HTR-8/SVneo (cell line): ENCODE measurements at places on chromosomes 5 and 9.
A peak's percentile ranks its signal among the peaks of the same experiment; 100 is the strongest.

- DNase-seq: no peak
Measured at GRCh38 chr9:128898382-128898781, 16.4 kb downstream of the LRRC8A start.

DNA sequence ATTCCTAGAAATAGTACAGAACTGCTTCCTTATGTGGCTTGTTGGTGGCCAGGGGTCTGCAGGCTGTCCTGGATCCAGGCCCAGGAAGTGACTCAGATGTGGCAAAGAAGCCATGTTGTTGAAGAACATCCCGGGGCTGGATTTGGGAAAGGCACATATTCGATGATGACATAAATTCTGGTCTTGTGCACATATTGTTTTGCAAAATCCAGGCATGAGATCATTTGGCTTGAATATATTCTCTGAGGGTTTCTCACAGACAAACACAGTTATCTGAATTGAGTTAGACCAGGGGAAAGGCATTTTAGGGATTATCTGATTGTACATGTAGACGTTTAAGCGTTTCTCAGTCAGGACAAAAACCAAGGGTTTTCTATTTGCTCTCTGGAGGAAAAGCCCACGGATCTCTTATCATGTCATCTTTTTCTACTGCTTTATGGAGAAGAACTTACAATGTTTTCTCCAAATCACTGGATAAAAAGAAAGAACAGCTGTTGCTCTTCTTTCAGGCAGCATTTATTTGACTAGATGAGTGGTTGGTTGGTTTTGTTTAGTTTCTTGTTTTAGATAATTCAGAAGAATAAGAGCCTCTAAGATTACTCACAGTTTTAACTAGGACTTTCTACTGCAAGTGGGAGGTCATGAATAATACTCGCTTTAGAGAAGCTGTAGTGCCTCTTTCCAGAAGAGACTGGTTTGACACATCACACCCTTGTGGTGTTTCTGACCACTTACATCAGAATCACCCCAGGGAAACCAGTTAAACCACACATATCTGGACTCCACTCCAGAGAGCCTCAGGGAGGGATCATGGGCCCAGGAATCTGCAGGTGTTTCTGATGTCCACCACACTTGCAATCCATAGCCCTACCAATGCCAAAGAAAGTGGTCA, 29.5 kb upstream of the LHFPL2 start:
- DNase-seq: peak; percentile 28

DNA sequence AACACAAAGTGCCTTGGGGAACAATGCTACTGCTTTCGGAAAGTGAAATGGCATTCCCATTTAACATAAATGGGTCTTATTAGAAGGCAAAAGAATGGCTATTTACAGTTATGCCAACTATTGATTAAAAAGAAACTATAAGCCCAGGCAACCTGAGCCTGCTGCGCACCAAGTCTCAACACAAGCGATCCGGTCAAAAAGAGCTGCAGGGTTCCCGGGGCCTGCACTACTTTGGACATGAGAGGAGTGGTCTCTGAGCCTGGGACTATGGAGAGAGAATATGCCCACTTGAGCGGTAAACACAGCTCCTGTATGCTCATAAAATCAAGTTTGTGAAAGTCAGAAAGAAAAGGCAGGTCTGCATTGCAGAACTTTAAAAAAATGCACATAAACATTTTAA, 660.7 kb downstream of the EFNA5 start:
- DNase-seq: no peak

- no peak for DNase-seq
Measured at GRCh38 chr9:106535439-106535838, 327.5 kb upstream of the ZNF462 start.

DNA sequence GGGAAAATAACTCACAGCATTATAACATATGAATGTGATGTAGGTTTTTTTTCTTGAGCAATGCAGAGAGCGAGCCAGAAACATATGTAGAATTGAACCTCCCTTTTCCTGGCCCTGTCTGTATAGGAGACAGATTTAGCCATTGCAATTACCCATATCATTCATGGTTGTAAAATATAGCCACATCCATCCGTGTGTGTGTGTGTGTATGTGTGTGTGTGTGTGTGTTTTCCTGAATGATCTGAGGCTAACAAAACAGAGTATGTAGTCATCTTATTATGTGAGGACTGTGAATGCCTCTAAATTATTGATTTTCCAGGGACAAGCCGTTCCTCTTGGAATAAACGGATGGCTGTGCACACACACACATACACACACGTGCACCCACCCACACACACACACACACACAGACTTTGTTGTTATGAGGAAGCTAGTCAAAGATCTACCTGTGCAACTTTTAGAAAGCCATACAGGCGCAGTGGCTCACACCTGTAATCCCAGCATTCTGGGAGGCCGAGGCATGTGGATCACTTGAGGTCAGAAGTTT, 11.7 kb upstream of the DENND1A start:
- DNase-seq: no peak

DNA sequence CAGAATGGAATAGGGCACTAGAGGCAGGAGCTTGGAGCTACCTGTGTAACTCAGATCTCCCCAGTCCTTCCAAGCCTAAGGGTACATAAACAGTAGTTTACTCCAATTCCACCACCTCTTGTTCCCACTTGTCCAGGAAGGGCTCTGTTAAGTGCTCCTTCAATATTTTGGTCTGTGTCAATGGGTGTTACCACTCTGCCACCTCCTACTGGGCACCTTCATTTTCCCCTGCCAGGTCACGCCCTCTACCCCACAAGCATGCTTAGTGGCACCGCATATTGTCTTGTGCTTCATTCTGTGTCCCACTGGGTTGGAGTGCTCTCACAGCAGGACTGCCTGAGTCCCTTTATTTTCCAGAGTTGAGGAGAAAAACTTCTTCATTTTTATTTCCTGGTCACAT, 459.8 kb downstream of the ARHGEF28 start:
- no peak for DNase-seq

DNA sequence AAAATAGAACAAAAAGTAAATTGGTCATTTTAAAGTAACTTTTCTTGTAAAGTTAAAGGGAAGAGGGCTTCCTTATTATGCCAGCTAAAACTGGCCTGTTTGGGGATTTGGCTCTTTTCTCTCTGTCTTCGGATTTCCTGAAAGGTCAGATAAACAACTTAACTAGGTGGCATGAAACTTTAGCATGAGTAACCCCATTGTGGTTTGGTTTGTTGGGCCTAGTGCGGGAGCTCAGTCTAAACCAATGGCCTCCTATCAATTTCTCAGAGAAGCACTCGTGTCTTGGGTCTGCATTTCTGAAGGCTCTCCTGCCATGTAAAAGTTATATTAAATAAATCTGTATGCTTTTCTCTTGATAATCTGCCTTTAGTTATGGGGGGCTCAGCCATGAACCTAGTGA, 48.5 kb upstream of the ANKH start:
- DNase-seq: no peak

DNA sequence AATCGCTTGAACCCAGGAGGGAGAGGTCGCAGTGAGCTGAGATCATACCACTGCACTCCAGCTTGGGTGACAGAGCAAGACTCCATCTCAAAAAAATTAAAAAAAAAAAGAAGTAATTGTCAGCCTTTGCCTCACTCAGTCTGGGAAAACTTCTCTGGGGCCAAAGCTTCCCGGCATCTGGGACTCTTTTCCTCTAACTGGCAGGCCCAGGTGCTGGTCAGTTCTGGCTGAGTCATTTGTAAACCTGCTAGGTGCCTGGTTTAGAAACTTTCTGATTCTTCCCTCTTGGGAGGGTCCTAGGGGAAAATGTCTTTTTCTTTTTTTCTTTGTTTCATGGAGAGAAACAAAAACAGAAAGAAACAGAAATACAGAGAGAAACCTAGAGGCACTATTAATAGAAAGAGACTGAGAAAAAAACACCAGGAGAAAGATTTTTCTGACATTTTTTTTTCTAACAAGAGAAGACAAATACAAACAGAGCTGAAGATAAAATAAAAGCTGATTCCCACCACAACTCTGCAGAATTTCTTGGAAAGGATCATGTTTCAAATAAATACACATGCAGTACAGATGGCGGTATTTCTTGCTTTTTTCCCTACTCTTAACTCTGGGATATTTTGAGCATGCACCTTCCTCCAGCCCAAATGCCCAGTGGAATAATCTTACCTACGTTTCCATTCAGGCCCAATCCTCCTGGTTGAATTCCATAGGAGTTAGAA, 22.1 kb upstream of the UBAP2 start:
- DNase-seq: no peak

- DNase-seq: no peak
Measured at GRCh38 chr5:120621339-120621738, 157.2 kb downstream of the PRR16 start.

GRCh38 chr5:156354571-156354970, 27.6 kb downstream of the SGCD start:
- no peak for DNase-seq

- DNase-seq: no peak
Measured at GRCh38 chr9:31702957-31703356, 681.5 kb upstream of the ACO1 start.

- DNase-seq: peak; percentile 68
Measured at GRCh38 chr5:149959406-149960236, 937 bp upstream of the SLC26A2 start.

DNA sequence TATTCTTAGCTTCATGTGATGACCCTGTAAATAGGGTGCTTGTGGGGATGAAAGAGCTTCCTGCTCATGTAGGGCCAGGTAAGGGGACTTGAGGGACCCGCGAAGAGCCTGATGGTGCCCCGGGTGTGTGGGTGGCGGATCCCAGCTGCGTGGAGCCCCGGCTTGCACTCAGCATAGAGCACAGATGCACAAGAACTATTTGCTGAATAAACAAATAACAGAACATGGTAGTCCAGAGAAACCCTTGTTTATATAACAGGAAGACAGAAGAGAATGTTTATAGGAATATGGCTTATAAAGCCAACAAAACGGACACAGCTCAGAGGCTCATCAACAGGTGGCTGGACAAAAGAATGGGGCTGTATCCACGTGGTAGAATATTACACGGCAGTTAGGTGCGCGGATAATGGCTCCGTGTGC, 106.9 kb upstream of the COL5A1 start:
- no peak for DNase-seq

DNA sequence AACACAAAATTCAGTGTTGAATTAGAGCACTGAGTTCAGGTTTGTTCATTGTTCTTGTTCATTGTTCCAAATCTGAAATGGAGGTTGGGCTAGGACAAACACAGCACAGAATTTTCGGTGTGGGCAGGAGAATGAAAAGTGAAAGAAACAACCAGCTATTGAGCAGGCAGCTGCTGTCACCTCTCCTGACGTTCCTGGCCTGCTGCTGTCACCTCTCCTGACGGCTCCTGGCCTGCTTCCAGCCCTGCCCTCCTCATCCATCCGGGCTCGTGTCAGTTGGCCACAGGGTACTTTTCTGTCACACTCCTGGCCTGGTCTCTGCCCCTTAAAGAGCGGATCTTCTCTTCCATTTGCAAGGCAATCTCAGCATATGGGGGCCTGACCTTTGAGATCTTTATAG, 45.2 kb upstream of the CKMT2 start:
- no peak for DNase-seq

DNA sequence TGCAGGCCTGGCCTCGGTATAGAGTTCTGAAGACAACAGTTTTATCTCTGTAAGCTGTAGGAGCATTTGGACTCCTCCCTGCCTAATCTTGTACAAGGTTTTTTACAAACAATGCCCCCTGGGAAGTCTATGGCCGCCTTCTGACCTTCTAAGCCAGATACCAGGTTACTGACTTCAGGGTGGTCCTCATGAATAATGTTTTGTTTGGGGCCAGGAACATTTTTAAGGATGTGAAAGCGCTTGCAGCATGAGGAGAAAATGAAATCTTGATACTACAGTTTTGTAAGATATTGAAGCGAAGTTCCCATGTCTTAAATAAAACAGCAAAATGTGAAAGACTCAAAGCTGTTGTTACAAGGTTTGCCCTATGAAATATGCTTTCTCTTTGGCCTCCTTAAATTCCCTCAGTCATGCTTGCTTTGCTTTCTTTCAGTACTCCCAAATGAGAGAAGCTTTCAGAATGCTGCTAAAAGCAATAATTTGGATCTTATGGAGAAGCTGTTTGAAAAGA, 5.2 kb downstream of the ANKDD1B start:
- DNase-seq: no peak

GRCh38 chr9:106218427-106218826, 524.1 kb downstream of the TMEM38B start:
- no peak for DNase-seq

GRCh38 chr5:123856766-123857165, 344.8 kb downstream of the CSNK1G3 start:
- no peak for DNase-seq

GRCh38 chr5:15741591-15741990, 241.6 kb downstream of the FBXL7 start:
- no peak for DNase-seq

GRCh38 chr5:131266370-131267060, 2.7 kb downstream of the CDC42SE2 start:
- no peak for DNase-seq

DNA sequence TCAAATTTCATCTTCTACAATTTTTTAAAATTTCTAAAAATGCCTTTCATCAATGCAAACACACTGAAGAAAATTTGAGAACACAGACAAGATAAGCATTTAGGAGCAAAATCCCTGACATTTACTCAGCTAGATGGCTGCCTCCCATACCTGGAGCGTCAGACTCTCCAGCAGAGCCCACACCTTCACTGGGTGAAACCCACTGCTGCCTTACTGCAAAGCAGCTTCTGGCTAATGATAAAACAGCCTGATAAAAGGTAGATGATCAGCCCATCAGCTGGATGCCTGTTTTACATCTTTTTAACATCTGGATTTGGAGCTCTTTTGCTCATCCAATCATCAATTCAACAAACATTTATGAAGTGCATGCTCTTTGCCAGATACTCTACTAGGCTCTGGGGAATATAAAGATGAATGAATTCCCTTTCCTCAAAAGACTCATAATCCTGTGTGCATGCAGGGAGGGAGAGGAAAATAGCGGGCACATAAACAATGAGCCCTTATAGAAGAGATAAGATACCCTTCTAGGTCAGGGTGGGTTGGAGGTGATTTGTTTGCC, 271.2 kb downstream of the SAXO1 start:
- no peak for DNase-seq

- no peak for DNase-seq
Measured at GRCh38 chr5:163508753-163509152, 3.3 kb downstream of the MAT2B start.

DNA sequence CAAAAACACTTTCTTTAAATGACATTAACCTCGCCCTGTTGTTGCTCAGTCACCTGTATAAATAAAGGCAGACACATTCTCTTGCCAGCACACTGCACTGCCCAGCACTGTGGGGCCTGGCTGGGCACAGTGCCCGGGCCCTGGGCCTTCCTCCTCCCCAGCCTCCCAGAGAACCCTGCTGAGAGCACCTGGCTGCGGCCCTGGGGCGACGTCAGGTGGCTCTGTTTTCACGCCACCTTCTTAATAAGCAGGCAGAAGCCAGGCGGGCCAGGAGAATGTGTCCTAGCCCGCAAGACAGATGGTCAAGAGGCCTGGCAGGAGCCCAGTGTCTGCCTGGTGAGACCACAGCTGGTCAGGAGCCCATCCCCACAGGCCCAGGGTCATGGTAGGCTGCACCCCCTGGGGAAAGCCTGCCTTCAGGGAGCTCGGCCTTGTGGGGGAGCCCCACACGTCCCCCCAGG, 8.2 kb upstream of the AGPAT2 start:
- no peak for DNase-seq

- no peak for DNase-seq
Measured at GRCh38 chr5:35482167-35482755, 135.4 kb upstream of the SPEF2 start.
